NCI-H1694 (cell line): ENCODE measurements at places on chromosomes 11 and 22.

DNA sequence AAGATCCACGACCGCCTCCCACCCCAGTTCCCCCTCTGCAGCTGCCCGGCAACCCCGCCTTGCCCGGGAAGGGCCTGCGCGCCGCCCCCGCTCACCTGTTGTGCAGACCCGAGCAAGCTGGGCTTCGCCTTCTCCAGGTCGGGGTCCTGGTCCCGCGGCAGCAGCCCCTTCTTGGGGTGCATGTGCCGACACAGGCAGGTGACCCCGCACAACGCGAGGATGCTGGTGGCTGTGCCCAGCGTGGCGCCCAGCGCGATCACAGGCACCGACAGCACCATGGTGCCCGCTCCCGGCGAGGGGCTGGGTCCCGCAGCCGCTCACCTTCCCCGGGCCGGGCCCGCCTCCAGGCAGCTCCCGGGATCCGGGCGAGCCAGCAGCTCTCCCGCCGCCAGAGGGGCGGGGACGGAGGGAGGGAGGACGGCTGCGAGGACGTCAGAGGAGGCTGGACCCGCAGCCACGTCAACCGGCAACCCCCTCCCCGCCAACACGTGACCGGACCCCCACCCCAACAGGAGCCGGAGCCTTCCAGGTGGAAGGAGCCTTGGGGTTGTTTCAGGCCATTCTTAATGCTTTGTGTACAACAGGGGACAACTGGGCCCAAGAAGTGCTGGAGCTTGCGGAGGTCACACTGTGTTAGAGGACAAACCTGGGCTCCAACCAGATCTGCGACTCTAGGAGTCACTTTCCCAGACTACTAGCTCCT is at the start of gene SYT13:
SYT13 (minus strand) TSS at position 412 of the 703 bp plus-strand sequence; CDS start at position 278, 134 bp downstream.
- no peak for DNase-seq

DNA sequence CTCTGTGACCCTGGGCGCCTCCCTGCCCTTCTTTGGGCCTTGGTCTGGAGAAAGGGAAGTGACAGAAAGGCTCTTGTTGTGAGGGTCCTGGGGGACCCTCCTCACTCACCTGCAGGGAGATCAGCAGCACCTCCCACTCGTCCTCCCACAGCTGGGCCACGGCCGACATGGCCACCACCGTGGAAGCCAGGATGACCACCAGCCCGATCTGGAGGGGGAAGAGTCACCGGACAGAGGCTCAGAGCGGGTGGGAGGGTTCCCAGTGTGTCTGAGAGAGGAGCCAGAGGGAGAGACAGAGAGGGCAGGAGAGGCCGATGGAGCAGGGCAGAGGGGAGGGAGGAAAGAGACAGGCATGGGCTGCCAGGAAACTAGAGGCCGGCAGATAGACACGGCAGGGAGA is 16.8 kb upstream of the KLHL35 start:
- no peak for DNase-seq

- DNase-seq = no peak
Observed at GRCh38 chr22:47853750-47854149, 1091.3 kb downstream of the TBC1D22A start.

GRCh38 chr11:128940156-128940555 is 2.5 kb downstream of the TP53AIP1 start:
- DNase-seq = no peak

GRCh38 chr11:120908461-120909181 is 115.3 kb upstream of the TBCEL start:
- DNase-seq = no peak

DNA sequence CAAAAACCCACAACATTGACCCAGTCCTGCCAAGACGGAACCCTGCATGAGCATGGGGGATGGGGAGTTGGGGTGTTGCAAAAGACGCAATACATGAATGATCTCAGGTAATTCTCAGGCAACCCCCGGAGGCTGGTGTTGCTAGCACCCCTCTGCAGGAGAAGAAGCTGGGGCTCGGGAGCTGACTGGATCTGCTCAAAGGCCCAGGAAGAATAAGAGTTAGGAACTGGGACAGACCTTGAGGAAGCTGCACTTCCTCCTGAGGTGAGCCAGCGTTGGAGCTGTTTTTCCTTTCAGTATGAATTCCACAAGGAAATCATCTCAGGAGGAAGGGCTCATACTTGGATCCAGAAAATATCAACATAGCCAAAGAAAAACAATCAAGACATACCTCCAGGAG is at the start of gene KRTAP5-9:
KRTAP5-9 (plus strand) TSS at position 301 of the 400 bp plus-strand sequence. CDS start 238 bp downstream, outside the sequence.
- DNase-seq = no peak
